Pulmonary artery endothelial cell (primary cell): ENCODE measurements at places on chromosomes 2 and 18. TPM values are rescaled to one million over a fixed set of nuclear protein-coding genes. Genes with fewer than 3 reads are reported as not detected.

Gene HOXD4
- not detected in 2 replicates for total RNA-seq

Gene COLEC11
- total RNA-seq: 0.13 and 0.35 TPM in 2 replicates

- DNase-seq: no peak
These were observed 118.2 kb downstream of the RTP5 start for GRCh38 chr2:241987726-241988125.

GRCh38 chr2:109214651-109215371, 85.8 kb downstream of the SH3RF3 start:
- no peak for DNase-seq

GRCh38 chr2:12720754-12721378, 4.1 kb downstream of the TRIB2 start:
- DNase-seq: no peak

DNA sequence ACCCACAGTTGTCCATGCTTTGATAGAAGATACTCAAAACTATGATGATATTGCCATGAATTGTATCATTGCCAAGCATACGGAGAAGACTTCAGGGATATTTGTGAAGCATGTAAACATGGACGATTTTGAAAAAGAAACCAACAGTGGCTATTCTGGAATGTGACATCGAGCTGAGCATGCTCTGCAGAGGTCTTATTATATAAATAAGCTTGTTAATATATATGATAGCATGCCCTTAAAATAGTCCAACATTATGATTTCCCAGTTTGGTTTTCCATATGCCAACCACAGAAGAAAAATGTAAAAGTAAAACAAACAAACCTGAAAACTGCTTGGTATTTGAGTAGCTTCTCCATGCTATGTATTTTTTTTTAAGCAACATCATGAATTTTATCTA, 159.1 kb downstream of the LNPK start:
- no peak for DNase-seq

Gene FKBP1B
- 21.8 and 22.8 TPM in 2 replicates for total RNA-seq

DNA sequence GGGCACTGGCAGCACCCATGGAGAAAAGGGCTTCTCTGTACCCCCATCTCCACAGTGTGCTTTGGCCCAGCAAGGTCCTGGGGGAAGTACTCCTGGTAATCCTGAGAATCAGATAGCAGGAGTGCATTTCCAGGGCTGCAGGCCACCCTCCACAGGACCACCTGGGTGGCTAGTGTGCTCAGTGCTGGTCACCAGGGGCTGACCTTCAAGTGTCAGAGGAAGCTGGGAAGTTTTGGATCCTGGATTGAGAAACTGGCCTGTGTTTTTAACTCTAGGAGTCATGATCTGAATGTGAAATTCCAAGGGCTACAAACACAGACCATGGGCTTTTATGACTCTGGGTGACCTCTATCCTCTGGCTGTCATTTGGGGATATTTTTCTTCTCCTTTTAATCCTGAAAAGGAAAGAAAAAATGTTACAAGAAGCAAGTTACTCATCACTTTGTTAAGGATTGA, 9.3 kb downstream of the RHOB start:
- DNase-seq: no peak

DNA sequence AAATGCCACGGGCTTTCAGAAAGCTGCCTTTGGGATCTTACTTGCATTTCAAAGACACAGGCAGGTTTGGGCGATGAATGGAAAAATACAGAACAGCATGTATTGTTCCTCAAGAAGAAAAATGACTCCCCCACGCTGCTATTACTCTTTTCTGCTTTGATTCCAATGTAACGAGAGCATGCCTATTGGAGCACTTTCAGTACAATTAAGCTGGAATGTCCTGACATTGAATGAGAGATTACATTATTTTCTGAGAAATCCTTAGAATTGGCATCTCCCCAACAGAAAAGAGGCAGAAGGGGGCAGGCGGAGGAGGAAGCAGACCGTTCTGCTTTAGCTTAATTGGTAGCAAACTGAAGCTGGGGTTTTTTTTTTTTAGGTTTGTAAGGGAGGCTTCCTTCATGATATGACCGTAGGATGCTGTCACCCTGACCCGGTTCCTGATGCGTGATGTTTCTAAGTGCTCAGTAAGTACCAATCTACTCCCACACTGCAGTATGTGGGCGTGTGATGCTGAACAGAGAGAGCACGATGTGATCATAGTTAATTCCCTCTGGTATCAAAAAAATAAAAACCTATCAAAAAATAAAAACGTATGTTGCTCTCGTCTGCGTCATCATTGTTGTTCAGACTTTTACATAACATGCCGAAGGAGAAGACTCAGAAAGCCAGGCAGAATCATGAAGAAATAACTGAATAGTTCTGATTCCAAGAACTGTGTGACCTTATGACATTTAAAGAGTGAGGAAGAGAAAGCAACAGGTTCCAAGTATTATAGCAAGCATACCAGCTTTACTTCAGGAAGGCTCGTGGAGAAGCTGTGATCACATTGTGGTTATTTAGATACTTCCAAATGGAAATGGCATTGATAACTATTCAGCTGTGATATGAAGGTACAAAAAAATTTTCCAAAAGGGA, 40.5 kb downstream of the LONRF2 start:
- DNase-seq: no peak

Gene GAD1
- total RNA-seq: 0.13 and 0.14 TPM in 2 replicates

Gene SERPINB13
- not detected in 2 replicates for total RNA-seq

GRCh38 chr2:120473522-120474271, 127.8 kb downstream of the INHBB start:
- DNase-seq: no peak

Gene CCDC88A
- 31.0 and 60.4 TPM in 2 replicates for total RNA-seq

DNA sequence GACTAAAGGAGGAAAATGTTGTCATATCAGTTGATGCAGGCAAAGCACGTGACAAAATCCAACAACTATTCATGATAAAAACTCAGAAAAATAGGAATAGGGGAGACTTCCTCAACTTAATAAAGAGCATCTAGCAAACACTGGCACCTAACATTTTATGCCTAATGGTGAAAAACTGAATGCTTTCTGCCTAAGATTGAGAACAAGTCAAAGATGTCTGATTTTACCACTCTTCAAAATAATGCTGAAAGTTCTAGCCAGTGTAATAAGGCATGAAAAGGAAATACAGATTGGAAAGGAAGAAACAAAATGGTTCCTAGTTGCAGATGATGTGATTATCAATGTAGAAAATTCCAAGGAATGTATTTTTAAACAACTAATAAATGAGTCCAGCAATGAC, 58.4 kb downstream of the SMAD4 start:
- DNase-seq: no peak

DNA sequence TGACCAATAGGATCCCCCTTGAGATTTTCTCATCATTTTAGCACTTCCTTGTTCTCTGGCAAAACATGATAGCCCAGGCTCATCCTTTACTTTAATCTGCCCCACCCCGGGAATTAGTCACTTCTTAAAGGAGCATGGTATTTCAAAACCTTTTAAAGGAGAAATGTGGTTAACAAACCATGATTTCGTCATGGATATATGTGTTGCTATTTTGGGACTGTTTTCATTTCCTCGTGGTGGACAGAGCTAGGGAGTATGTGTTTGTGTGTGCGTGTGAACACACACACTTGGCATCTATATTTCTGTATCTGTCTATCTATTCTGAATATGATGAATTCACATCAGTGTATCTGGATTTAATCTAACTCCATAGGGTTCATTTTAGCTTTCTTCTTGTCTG, 128.1 kb downstream of the BIRC6 start:
- no peak for DNase-seq

Gene HRH4
- total RNA-seq: 0.07 TPM in 1 of 2 replicates, not detected in the other

GRCh38 chr2:122206101-122206500, 450.6 kb downstream of the TSN start:
- DNase-seq: no peak

DNA sequence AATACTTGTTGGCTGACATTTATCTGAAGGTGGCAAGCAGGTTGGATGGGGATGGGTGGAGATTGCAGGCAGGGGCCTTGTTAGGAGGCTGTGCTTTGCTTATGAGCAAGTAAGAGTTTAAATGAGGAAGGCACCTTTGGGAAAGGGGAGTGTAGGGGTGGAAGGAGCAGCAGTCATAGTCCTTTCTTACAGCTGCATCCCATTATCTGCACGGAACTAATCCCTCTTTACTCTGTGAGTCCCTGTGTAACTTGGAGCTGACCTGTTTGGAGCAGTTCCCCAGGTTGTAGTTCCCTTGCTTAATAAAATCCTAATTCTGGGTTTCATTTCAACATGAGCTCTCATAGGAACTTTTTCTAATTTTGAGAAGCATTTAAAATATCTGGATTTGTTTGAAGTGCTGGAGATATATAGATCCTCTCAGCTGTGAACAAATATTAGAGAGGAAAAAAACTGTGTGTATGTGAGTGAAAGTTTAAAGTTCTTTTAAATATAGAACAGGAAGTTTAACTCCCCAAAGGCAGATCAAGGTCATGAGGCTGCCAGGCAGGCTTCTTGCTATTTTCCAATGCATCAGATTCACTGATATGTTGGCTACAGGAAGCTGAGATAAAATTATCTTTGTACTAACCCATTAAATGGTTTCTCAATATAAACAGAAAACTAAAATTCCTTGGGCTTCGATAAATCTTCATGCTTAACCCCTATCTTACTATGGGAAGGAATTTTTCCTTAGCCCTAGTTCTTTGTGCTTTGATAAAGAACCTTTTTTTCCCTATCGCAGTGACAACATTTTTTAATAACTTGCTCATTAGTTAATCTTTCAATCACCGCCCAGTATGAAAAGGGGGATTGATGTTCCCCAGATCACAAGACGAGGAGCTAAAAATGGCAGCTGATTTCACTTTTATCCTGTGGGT, 104.6 kb upstream of the EML6 start:
- DNase-seq: no peak

Gene BMP10
- total RNA-seq: not detected in 2 replicates
